NCI-H460 (cell line): ENCODE measurements at places on chromosomes 2 and 18.

GRCh38 chr2:69114534-69114933 is 101.6 kb downstream of the ANTXR1 start:
- no peak for DNase-seq

GRCh38 chr2:85704800-85705679 is 10.9 kb downstream of the GNLY start:
- no peak for DNase-seq

DNA sequence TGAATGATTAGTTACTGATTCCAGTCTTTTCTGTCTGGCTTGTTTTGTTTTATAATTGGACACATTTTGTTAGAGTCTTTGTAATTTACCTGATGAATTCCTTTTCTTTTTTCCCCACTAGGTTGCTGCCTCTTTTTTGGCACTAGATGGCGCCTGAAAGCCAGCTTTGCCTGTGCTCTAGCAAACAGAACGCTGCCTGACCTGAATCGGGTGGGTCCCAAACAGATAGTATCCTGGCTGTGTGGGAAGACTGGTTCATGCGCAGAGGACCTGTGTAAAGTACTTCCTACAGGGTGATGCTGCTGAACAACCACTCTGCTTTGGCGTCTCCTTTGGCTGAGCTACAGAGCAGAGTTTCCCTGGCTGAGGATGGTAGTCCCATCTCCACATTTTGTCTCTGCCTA is 288.2 kb downstream of the IKZF2 start:
- DNase-seq, result peak; percentile 19

DNA sequence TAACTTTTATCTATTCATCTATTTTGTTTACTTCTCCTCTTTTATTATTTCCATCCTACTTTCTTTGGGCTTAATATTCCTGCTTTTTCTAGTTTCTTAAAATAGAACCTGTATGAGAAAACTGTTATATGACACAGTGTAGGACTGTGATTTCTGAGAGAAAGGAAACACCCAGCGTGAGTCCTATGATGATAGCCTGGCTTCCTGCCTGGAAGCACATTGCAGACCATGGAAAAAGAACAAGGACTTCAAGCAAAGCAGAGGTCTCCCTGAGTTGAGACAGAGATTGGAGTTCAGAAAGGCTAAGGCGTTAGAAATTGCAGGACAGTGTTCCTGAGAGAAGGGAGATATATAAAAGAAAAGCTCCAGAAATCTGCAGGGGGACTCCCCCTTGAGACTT is 7.8 kb downstream of the RBM44 start:
- DNase-seq, result no peak

- DNase-seq, result no peak
Measured at GRCh38 chr2:174597345-174598047, at the start of gene WIPF1. Gene WIPF1, minus strand, starts transcription at chr2:174597804. Its CDS starts 12,231 bp downstream, at chr2:174585573.
